ENCODE measurements at places on chromosomes 6 and 20.

GRCh38 chr6:15623276-15624116, 39.3 kb downstream of the DTNBP1 start:
- no peak for DNase-seq

- no peak for DNase-seq
Measured at GRCh38 chr6:143064271-143064670, 3.6 kb downstream of the AIG1 start.

DNA sequence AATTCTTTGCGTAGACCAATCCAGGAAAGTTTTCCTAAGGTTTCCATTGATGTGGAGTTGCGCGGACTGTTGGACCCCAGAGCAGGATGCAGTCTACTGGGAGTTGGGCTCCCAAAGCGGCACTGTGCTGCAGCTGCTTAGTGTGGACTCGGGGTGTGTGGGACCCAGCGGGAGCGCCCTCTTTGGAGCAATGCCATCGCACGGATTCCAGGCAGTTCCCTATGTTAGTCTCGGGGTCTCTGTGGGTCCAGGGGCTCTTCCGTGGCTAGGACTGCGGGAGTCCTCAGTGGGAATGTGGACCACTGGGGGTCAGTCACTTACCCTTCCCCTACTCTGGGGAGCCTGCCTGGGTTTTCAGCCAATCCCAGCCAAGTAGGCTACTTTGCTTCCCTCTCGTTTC, 151.7 kb upstream of the OLIG3 start:
- DNase-seq, result no peak

DNA sequence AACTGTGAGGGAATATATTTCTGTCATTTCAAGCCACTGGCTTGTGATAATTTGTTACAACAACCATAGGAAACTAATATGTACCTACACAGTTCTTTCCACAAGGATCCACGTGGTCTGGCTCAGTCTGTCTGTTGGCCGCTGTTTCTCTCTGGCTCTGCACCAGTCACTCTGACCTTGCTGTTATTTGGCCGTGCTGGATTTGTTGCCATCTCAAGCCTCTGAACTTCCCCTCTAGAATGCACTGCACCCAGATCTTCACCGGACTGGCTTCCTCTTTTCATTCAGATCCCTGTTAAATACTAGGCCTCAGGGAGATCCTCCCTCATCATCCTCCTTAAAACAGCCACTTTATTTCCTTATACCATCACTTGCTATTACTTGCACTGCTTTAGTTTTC, 446.8 kb downstream of the TFAP2B start:
- DNase-seq, result no peak

GRCh38 chr20:1494436-1494835, 3.2 kb upstream of the SIRPB2 start:
- DNase-seq, result no peak

DNA sequence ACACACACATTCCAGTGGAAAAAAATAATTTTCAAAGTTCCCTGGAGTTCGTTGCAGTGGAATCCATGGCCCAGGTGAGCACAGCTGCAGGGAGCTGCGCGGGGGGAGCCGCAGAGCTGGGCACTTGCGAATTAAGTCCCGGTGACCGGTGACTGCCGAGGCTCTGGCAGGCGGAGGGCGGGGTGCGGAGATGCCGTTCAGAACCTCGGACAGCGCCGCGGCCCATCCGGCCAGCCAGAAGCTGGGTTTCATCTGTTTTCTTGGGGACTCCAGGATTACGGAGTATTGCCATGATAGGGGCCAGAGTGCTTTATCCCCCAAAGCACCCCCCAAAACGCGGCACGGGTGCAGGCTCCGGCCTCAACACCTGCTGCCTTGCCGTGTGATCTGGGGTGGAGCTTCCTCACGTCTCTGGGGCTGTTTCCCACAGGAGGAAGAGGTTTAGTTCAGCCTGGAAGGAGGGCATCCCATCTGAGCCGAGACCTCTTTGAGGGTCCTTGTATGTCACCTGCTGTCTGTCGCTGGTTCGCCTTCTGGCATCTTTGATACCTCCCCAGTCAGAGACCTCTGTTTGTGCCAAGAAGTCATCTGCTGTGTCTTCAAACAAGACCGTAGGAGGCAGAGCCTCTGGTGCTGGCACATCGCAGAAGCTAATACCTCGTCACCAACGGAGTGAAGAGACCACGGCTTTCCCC, 99.4 kb downstream of the YTHDF1 start:
- no peak for DNase-seq

- no peak for DNase-seq
Measured at GRCh38 chr6:142822842-142823241, 122.1 kb downstream of the HIVEP2 start.

- DNase-seq, result no peak
Measured at GRCh38 chr6:21732731-21733130, 139.2 kb downstream of the SOX4 start.

DNA sequence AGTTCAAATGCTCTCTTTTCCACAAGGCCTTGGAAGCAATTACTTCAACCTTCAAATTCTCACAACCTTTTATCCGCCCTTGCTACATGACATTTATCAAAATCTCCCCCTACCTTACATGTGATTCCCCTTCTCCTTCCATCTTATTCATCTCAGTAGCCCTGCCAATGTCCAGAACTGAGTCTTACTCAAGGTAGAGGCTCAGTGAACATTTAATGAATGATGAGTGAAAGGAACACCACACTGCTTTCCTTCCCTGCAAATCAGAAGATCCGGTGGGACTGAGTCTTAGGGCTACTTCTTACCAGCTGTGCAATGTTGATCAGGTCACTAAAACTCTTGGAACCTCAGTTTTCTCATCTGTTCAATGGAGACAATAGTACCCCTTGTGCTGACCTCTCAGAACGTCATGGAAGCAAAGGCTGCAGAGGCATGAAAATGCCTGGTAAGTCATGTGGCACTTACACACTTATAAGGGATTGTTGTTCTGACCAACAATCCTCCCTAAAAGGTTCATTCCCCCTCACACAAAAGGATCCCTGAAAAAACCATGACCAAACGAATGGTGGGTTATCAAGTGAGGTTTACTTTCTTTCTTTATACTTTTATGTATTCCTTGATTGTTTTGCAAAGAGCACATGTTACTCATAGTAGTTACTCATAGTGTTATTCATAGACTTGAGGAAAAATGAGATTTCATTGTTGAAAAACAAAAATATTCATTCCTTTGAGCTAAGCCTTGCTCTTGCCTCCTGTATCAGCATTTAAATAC, 6.5 kb downstream of the MDGA1 start:
- no peak for DNase-seq

DNA sequence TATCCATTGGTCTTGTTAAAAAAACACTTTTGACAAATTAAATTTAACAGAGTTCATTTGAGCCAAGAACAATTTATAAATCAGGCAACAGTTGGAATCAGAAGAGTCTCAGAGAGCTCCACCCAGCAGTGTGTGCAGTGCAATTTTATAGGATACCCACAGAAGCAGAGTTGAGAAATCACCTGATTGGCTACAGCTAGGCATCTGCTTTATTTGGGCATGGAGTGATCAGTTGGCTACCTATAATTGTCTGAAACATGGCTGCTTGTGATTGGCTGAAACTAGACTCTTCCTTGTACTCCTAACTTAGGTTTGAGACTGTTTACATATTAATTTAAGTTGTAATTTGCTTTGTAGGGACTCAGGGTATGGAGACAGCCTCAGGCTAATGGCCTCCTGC, 12.0 kb downstream of the PGK2 start:
- DNase-seq, result no peak

DNA sequence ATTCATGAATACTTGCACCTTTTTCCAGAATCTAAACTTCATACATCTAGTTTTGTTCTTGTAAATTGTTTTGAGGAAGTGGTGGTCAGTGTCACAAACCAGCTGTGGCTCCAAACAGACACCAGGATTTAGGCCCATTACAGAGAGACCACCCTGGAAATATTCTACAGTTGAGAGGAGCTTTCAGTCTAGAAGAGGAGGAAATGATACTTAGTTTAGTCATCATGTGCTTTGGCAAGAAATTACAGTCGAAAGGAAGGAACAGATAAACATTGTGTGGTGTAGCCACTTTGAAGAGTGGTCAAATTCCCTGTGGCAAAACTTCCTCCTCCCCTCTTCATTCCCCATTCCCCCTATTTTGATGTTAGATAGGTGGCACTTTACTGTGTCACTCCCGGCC, 15.7 kb downstream of the DCBLD1 start:
- DNase-seq, result no peak

GRCh38 chr20:13821876-13822275, 37.0 kb downstream of the NDUFAF5 start:
- no peak for DNase-seq

- no peak for DNase-seq
Measured at GRCh38 chr6:33901822-33902456, 98.1 kb upstream of the MLN start.

DNA sequence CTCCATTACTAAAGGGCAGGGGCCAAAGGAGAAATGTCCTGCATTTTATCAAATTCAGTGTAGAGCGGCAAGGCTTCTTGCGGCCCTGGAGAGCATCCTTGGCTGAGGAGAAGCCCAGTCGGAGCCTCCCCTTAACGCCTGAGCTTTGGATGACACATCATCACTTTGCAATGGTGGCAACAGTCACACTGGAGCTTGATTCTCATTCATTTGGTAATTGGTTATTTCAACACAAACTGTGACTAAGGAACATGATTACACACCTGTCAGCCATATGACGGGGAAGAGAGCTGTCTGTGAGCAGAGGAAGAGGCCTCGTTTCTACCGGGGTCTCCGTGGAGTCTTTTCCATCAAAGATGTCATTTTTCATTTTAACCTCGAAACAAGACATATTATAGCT, 81.4 kb downstream of the SOBP start:
- DNase-seq, result no peak

GRCh38 chr6:145139140-145139850, 596.0 kb downstream of the EPM2A start:
- DNase-seq, result no peak

DNA sequence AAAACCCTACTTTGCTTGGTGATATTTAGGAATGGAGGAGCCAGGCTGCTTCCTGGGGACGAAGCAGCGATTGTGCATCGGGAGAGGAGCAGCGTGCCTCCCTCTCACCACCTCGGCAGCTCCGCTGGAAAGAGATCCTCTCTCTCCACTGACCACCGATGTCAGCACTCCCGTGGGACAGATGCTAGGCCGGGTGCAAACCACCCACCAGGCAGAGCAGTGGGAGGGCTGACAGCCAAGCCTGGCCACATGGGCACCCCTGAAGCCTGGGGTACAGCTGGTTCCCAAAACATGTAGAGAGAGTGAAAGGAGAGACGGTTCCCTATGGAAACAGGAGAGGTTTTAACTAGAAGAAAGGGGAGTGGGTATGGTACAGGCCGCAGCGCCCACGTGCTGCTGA, 220.0 kb downstream of the ANKRD60 start:
- DNase-seq, result no peak

DNA sequence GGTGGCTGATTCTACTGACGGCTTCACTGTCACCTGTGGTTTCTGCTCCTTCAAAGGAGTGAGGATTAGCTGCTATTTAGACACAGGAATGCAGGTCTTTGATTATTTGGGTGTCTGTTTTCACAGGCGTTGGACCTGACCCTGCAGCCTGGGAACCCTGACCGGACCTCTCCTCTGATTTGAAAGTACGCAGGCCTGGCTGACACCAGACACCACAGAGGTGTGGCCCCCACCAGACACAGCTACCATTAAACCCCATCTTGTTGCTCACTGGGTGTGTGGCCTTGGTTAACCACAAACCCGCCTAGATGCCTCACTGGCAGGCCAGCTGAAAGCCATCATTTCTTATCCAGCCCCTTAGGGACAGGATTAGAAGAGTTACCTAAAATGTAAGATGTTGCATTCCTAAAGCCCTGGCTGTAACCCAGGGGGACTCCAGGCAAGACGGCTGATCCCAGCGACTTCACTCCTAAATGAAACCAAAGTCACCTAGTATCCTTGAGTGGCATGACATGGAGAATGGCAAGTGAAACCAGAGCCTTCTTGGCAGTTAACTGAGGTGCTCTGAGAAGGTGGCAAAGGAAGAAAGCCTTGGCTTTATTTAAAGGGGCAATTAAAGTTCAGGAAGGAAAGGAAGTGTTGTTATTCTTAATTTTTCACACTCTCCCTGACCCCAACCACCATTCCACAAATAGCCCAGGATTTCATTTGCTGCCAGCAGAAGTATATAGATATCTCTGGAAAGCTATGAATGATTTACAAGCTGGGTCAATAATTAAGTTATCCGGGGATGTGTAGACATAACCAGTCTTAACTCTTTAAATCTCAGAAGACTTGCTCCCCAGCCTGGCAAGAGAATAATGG, 169.9 kb downstream of the QRSL1 start:
- DNase-seq, result no peak

DNA sequence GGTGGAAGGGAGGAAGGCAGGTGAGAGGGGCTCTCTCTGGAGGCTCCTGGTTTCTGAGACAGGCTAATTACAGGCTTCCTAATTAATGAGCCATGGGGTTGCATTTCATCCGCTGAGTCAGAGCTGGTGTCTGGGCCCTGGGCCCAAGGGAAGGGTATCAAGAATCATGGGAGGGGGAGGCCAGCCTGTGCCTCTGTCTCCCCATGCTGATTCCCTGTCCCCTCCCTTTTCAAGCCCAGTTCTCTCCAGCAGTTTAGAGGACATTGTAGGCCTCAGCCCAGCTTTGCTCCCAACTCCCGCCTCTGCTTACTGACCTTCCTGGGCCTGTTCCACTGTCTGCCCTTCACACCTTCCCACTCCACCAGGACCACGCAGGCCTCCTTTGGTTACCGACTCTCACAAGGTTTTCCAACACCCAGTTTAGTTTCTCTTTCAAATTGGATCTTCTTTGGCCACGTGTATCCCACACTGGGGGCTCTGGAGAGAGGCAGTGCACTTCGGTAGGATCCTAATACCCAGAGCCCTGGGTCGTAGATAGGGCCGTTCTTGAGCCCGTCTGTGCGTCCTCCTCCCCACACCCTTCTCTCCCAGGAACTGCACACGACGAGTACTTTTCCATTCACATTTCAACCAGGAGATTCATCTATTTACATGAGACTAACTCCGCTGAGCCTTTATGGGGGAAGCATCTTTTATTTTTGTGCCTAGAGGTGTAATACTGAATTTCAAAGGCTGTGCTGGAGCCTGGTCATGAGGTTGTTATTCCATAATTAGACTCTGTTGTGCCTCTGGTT, 18.2 kb upstream of the AVP start:
- DNase-seq, result no peak

DNA sequence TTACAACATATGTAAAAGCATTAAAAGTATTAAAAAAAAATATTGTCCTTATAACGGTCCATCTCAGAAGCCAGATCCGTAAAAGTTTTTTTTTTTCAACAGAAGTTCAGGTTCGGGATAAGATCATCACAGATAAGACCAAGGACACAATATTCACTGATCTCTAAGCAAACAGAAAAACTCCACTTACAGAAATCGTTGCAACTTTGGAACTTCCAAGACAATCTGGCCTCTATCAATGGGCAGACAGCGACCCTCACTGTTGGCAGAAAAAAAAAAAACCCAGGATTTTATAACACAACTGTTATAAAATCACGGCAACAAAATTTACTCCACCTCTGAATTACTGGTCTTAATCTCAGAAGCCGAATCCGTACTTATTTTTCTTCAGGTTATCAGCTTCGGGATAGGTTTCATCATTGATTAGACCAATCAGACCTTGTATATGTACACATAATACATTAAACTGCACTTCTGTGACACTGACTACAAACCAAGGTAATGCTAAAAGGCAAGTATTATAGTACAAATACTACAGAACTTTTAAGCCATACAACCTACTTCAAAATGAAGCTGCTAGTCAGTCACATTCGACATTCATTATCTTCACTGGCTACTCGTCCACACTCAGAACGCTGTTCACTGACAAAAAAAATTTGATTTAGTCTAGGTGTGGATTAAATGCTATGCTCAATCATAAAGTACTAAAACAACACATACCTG, 34.7 kb upstream of the SYNCRIP start:
- no peak for DNase-seq

GRCh38 chr6:3284436-3284876, 25.7 kb downstream of the PSMG4 start:
- DNase-seq, result no peak

- DNase-seq, result no peak
Measured at GRCh38 chr20:52493171-52493721, 301.7 kb upstream of the ZFP64 start.
